ENCODE measurements at places on chromosomes 3 and 15.

- DNase-seq = no peak
Measured at GRCh38 chr3:180352261-180352660, 249.7 kb upstream of the TTC14 start.

GRCh38 chr3:124315215-124316033 lies 323.5 kb upstream of the ROPN1 start:
- DNase-seq = no peak

GRCh38 chr15:63250312-63250965 lies 27.0 kb upstream of the APH1B start:
- DNase-seq = no peak

DNA sequence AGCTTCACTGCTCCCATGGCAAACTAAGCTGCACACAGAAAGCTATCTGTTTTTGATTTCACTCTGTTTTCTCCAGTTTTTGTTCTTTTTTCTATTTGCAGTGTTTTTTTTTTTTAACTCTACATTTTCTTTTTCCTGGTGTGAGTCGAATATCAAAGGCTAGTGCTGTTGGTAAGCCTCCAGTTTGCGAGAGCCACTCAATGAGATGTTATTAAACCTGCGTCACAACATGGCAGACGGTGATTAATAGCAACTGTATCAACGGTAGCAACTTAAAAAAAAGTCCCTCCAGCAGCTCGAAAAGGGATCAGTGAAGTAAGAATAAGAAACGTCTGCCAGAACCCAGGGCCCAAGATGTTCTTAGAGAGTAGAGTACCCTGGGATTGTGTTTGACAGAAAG lies 84.1 kb downstream of the MEIS2 start:
- no peak for DNase-seq

- no peak for DNase-seq
Measured at GRCh38 chr15:83250781-83251180, 33.7 kb downstream of the BNC1 start.

GRCh38 chr15:26504009-26504408 lies 268.9 kb downstream of the GABRB3 start:
- no peak for DNase-seq

GRCh38 chr15:22979238-22980188 lies 655 bp downstream of the CYFIP1 start:
- DNase-seq = peak; percentile 24

GRCh38 chr3:193805448-193805847 lies 212.4 kb downstream of the OPA1 start:
- DNase-seq = no peak

- no peak for DNase-seq
Measured at GRCh38 chr3:159627634-159628033, 361.0 kb upstream of the IL12A start.

- DNase-seq = no peak
Measured at GRCh38 chr3:177676148-177676547, 478.9 kb upstream of the TBL1XR1 start.

DNA sequence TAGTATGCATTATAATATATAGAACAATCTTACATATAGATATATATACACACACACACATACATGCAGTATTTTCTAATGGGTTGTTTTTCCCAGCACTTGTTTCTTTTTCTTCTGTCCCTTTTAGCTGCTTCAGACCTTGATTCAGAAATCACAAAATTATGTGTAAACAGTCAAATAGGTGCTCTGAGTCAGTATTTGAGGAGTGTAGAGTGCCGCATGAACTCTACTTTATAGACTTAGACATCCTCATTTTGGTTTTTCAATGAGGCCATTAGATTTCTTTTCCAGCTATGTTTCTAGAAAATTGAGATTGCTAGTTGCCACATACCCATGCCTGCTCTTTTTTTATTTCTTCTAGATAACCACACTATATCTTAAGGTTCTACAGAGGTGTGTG lies 58.2 kb downstream of the HHLA2 start:
- no peak for DNase-seq

DNA sequence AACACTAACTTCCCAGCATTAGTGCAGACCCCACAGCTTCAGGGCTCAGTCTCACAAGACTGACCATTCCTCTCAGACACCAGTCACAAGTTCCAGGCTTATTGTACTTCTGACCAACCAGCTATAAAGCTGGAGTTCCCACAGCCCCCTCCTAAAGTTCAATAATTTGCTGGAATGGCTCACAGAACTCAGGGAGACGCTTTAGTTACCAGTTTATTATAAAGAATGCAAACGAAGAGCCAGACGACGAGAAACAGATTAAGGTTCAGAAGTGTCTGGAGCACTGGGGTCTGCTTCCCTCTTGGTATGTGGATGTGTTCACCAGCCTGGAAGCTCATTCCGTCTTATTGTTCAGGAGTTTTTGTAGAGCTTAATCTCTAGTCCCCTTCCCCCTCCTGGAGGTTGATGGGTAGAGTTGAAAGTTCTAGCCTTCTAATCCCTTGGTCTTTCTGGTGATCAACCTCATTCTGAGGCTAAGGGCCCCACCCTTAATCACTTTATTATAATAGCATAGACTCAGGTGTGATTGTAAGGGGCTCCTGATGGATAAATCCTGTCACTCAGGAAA lies 4.8 kb upstream of the CSRNP1 start:
- DNase-seq = no peak

- DNase-seq = no peak
Measured at GRCh38 chr3:84136425-84136824, 822.4 kb upstream of the CADM2 start.

GRCh38 chr3:26375843-26376530 lies 246.6 kb upstream of the LRRC3B start:
- DNase-seq = no peak

GRCh38 chr3:174355505-174355904 lies 503.6 kb upstream of the NAALADL2 start:
- no peak for DNase-seq

- no peak for DNase-seq
Measured at GRCh38 chr3:36206956-36207580, 173.2 kb upstream of the STAC start.

- no peak for DNase-seq
Measured at GRCh38 chr3:69016901-69017300, 3.4 kb upstream of the EOGT start.

DNA sequence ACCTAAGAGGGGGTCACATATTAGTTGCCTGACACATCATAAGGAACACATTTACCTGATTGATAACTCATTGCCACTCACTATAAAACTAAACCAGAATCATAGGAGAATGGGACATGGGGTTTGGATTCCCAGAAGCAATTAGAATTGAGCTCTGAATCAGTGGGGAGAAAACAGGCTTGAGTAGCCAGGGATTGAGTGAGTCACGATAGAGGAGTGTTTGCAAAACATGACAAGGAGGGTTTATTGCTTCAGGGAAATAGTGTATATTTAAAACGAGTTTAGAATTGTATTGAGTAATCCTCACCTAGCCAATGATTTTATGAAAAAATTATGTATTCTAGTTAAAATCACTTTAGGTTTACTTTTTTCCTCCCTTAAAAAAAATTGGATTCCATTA lies 101.1 kb upstream of the THRB start:
- DNase-seq = no peak

DNA sequence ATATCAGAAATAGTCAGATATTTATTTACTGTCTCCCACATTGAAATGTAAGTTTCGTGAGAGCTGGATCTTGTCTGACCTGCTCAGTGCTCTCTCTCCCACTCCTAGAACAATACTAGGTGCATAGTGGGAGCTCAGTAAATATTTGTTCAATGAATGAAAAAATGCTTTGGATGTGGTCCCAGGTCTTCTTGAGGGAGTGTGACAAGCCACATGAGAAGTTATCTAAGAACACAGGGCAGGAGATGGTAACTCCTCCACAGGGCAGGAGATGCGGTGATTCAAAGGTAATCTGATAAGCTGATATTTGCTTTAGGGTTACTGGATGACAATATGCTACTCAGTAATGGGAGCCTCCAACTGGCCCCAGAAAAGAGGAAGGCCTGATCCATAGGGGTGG lies 25.8 kb upstream of the PLA2G4E start:
- DNase-seq = no peak

- no peak for DNase-seq
Measured at GRCh38 chr15:40870716-40871115, 3.3 kb downstream of the RHOV start.

GRCh38 chr3:143329567-143330211 lies 210.1 kb downstream of the CHST2 start:
- DNase-seq = no peak

DNA sequence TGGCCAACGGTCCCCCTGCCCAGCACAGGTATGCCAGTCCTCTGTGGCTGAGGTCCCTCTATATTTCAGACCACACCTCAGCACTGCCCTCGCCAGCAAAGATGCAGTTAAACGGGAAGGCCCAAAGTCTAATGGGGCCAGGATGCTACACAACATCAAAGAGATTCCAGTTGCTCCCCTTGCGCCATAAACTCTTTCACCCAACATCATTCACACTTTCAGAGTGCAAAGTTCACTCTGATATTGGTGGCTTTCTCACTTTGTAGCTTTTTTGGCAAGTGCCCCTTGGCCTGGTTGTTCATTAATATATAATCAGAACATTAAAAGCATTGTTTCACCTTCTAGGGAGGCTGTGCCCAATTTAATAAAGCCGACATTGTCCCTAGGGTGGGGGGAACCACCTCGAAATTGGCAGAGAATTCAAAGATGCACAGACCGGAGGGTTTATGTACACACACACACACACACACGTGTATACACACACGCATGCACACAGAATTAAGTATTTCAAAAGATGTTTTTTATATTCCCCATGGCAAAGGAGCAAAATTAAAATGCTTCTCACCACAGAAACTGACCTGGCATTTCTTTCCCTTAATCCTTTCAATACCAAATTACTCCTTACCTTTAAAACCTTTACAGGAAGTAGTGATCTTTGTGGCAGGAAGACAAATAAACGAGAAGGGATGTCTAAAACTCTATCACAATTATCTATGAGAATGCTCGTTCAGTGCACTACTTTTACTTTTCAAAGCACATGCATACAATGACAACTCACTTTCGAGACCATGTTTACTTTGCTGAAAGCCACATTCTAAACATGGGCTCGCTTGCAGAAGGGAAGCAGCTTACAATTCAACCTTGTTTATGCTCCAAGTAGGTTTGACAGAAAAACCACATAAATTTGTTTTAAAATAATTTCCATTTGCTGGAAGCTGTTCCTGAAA lies 19.5 kb downstream of the LRIG1 start:
- DNase-seq = no peak

- no peak for DNase-seq
Measured at GRCh38 chr3:186520957-186521842, 23.0 kb downstream of the CRYGS start.

- DNase-seq = no peak
Measured at GRCh38 chr3:124792341-124793040, 62.2 kb downstream of the UMPS start.

DNA sequence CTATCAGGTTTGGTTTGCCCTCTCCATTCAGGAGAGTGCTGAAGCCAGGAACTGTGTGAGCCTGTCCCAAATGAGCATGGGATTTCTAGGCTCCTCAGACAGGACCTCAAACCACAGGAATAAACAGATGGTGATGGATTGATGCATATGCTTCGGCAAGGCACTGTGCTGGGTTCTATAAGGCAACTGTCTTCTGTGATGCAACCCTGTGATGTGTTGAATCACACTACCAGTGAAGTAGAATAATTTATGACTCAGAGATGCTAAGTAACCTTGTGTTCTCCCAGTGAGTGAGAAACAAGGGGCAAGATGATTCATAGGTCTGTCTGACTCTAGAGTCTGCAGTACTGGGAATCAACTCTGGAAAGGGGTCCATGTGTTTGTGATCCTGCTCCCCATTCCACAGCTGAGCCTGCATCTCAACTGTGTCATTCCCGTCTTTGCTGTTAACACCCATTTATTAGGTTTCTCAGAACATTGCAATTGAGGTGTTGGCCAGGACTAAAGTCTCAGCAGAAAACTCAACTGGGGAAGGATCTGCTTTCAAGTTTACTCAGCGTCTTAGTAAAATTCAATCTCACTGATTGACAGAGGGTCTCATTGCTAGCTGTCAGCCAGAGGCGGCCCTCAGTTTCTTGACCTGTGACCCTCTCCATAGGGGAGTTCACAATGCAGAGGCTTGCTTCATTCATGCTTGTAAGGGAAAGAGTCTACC lies 510.1 kb upstream of the CFAP20DC start:
- peak; percentile 31 for DNase-seq

GRCh38 chr15:81379269-81379668 lies 5.3 kb upstream of the TMC3 start:
- no peak for DNase-seq

DNA sequence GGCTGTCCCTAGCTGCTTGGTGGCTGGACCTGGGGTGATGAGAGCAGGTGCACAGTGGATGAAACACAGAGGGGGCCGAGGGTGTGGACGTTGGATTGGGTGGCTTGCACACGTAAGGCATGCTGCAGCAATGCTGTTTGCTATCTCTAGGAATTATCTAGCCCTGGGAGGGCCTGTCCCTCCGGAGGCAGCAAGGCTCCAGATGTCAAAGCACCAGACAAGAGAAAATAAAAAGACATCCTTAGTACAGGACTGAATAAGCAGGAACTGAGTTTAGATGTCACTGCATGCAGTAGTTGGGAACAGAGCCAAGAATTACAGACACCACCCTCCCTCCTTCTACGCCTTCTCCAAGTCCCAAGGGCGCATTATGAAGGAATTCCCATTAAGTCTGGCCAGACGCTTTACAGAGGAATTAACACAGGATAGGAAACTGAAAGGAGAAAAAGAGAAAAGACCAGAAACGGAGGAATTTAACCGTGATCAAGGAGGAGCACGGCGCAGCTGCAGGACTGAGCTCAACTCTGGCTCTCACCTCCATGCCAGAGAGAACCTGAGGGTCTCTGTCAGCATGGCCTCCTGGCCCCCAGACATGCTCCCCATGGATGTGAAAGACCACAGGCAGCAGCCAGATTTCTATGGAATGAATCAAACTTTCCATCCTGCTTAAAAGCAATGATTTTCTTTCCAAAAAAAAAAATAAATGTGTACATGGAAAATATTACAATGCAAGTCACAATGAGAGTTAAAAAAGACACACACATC lies 13.8 kb downstream of the ATP10A start:
- peak; percentile 46 for DNase-seq

DNA sequence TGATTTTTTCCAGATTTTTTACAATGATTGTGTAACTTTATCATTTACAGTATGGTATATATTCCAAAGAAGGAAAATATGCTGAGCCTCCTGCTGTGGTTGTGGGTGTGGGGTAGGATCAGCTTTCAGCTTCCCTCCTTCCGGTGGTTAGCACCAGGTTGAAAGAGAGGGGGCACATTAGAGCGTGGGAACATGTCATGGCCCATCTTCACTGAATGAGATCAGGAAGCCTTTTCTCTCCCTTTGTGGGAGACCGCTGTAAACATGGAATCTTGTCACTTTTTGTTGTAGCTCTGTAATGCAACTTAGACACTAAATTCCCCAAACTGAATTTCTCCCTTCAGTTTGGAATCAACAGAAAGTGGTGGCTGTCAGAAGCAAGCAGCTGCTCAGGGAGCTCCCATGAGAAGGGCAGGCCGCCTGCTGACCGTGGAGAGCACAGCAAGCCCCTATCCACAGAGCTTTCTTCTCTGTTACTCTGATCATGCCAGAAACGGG lies 86.7 kb upstream of the LIMD1 start:
- no peak for DNase-seq

DNA sequence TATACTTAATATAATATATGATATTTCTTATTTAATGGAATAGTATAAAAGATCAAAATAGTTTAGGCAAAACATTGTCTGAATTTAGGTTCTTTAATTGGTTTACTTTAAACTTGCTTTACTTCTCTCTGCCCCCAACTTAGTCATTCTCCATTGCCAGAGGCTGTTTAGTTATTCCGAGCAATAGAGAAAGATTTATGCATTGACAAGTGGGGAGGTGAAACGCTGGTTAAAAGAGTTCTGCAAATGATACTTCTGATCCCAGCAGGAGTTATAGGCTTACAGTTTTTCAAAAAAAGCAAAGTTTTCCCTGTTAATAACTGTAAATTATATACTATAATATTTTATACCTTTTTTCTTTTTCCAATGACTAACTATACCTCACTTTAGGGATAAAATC lies 145.4 kb downstream of the EPHA3 start:
- DNase-seq = no peak
